ENCODE measurements at places on chromosomes 5 and 9. TPM values are rescaled to one million over a fixed set of nuclear protein-coding genes. Genes with fewer than 3 reads are reported as not detected.

FBXL17 gene
- total RNA-seq, result 55.1 TPM

PCDHA11 gene
- 80.4 TPM for total RNA-seq

SMIM32 gene
- 0.63 TPM for total RNA-seq

NPDC1 gene
- 34.4 TPM for total RNA-seq

IL9 gene
- total RNA-seq, result not detected

ACER2 gene
- total RNA-seq, result 9.1 TPM

HMHB1 gene
- total RNA-seq, result not detected

Data from parietal lobe (tissue), 2 donors.